ENCODE measurements at places on chromosomes 1 and 21.

GRCh38 chr21:40385883-40386282, 461.1 kb downstream of the DSCAM start:
- no peak for DNase-seq

- DNase-seq = no peak
Measured at GRCh38 chr1:59218521-59219236, 78.2 kb upstream of the FGGY start.

DNA sequence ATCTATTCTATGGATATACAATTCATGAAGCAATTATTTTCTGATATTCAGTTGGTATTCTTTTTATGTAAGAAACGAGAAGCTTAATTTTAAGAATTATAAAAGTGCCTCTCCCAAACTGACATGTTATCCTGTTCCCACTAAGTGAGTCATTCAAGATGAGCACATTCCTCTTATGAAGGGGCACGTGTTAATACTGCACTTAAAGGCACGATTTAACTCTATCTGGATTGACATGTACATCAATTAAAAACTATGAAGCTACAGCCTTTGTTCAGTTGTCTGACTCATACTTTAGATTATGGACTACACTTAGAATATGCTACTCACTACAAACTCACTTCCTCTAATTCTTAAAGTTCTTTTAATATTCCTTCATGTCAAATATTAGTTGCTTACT, 111.6 kb downstream of the CYYR1 start:
- no peak for DNase-seq

GRCh38 chr1:6588128-6588892, 8.5 kb downstream of the ZBTB48 start:
- DNase-seq = no peak

DNA sequence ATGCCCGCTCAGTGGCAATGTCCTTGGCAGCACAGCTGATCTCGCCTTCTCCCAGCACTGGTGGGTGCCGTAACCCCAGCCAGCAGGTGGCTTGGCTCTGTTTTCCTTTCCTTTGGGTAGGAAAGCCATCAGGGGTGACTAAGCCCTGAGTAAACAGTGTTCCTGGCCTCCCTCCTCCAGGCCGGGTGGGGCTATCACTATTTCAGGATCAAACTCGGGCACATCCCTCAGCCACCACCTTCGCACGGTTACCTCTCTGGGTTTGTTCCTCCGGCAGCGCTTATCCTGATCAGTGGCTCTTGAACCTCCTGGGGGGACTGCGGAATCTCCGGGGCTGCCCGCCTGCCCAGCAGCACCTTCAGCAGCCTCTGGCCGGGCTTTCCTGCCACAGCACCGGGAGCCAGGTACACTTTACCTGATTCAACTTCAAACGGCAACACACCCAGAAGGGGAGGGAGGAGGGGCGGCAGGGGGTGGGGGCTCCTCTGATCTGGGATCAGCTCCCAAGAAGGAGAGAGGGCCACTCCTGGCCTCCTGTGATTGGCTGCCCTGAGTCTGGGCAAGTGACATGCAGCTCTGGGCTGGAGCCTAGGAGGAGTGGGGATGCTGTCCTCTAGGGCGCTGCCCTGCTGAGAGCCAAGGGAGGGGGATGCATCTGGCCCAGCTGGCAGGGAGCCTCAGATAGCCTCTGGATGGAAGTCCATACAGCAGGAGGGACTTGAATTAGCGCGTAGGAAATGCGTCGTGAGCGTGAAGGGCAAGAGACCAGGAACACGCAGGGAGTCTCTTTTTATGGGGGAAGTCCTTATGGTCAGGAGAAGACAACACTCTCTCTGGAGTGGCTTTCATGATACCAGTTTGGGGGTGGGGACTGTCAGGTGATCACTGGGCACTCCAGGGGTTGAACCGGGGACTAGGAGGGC, at the start of gene ASCL5:
Gene ASCL5 (minus strand): TSS at position 353 of the 923 bp plus-strand sequence. CDS start 11,812 bp downstream, outside the sequence.
- no peak for DNase-seq

GRCh38 chr1:28185071-28185470, 8.6 kb upstream of the PTAFR start:
- no peak for DNase-seq

- no peak for DNase-seq
Measured at GRCh38 chr1:18670868-18671225, 40.2 kb downstream of the PAX7 start.

DNA sequence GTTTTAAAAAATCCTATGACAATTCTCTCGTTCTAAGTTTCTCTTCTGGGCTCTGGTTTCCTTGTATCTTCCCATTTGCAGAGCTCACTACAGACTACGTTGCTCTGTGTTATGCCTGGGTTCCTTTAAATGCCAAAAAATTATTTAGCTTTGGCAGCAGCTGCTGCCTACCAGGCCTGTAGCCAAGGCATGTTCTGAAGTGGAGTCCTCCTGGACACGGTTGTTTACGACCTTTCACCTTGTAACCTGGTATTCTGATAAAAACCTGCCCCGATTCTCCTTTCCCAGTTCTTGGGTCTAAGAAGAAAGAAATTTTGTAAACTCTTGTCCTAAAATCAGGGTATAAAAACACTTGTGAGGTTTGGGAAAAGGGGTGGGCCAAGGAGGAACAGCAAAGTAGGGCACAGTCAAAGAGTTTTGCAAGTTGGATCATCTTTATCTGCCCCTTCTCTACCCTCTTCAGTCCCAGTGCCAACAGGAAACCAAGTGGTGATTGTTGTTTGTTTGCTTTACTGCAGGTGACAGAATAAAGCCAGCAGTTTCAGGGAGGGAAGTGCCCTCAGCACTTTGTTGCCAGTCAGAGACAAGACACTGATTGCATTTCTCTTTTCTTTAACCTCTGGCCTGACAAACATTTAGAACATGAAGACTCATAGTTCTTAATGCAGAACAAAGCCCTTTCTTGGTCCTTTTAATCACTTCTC, 3.1 kb upstream of the TXNIP start:
- no peak for DNase-seq

DNA sequence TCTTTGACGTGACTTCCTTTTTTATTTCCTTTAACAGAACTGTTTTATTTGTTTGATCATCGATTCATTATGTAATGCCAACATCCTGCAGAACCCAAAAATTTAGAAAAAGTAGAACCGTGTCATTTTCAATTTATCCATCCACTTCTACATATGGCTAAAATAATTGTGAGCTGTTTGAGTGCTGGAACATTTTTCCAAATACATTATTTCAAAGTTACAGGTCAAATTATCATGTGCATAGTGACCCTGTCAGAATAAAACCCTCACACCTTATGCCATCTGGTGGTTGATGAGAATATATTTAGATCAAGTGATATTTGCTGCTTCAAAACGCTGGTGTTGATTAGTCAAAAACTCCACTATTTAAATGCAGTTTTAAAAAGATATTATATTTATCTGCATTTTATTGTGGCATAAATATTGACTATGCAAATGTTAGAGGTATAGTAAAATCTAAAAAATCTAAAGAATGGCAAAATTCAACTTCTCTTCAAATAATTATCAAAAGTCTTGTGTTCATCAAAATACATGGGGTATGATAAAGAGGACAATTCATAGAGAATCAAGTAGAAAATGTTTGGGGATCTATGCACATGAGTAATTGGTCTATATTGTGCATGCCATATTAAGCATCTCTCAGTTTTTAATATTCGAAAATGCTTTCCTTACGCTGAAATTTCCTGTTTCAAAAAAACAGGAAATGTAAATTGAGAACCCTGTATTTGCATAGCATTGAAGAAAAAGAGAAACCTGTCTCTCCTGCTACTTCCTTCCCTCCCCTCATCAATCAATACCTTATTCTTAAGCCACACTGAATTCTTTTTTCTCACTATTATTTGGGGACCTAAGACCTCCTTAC, 39.7 kb downstream of the UBE2U start:
- no peak for DNase-seq

GRCh38 chr1:189374816-189375215, 1102.8 kb downstream of the BRINP3 start:
- DNase-seq = no peak

DNA sequence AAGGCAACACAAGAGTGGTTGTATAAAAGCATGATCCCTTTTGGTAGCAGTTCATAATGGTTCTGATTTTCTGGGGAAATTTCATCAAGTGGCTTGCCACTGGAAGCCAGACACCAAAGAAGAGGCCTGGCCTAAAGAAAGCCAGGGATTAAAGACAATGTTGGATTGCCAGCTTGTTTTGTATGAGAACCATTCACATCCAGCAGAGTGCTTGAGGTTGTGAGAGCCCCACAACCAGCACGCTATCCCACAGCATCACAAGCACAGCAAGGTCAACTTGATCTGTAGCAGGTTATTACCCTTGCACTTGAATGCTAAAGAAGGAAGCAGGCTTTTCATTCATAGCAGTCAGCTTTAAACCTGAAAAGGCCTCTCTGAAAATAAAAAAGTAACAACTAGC, 399.8 kb downstream of the PLPP3 start:
- no peak for DNase-seq

DNA sequence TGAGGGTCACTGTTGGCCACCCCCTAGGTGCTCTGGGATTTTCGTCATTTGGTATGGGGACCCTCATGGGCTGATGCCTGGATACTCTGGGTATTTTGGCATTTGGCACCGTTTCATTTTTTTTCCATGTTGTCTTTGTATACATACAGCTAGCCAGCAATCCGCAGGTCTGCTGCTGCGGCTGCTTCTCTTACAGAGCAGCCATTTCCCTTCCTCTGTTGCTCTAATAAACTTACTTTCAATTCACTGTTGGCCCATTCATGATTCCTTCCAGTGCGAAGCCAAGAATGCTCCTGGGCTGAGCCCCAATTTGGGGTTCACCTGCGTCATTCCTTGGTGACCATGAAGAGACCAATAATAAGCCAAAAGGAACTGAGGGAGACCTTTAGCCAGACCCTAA, 21.5 kb downstream of the GON4L start:
- no peak for DNase-seq

GRCh38 chr1:41640756-41641474, 156.4 kb upstream of the EDN2 start:
- no peak for DNase-seq

DNA sequence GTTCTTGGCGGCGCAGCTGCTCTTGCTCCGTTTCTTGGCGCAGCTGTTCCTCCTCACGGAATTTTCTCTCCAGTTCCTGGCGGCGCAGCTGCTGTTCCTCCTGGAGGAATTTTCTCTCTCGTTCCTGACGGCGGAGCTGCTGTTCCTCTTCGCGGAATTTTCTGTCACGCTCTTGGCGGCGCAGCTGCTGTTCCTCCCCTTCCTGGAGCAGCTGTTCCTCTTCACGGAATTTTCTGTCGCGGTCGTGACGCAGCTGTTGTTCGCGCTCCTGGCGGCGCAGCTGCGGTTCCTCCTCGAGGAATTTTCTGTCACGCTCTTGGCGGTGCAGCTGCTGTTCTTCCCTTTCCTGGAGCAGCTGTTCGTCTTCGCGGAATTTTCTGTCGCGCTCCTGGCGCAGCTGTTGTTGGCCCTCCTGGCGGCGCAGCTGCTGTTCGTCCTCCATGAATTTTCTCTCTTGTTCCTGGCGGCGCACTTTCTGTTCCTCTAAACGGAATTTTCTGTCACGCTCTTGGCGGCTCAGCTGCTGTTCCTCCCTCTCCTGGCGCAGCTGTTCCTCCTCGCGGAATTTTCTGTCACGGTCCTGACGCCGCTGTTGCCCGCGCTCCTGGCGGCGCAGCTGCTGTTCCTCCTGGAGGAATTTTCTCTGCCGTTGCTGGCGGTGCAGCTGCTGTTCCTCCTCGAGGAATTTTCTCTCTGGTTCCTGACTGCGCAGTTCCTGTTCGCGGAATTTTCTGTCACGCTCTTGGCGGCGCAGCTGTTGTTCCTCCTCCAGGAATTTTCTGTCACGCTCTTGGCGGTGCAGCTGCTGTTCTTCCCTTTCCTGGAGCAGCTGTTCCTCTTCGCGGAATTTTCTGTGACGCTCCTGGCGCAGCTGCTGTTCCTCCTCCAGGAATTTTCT, 7.0 kb downstream of the TCHH start:
- DNase-seq = no peak

DNA sequence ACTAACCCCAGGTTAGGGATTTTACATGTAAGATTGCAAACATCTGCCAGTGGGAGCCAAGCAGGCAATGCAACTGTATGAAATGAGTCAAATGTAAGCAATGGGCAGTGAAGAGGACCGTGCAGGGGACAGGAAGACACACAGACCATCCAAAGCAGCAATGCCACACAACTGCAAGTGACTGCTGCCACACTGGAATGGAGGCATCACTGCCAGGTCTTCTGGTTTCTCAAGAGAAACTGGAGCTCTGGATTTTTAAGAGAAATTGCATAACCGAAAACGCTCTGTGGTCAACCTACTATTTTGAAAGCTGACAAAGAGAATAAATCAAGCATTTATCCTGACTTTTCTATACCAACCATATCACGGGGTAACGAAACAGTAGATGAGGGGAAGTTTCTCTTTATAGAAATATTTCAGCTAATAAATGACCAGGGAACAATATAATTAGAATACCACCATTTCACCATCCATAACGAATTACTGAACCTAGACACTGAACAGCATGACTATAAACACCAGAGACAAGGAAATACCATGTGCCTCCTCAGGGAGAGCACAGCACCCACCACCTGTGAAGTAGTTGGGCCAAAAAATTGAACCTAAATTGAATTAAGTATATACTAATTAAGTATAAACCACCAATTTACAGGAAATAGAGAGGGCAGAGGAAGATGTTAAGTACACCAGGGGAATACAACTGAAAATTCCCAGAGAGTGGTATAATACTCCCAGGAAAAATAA, 4.4 kb downstream of the AK2 start:
- DNase-seq = no peak

GRCh38 chr1:27594564-27595510, 9.1 kb downstream of the AHDC1 start:
- DNase-seq = no peak

DNA sequence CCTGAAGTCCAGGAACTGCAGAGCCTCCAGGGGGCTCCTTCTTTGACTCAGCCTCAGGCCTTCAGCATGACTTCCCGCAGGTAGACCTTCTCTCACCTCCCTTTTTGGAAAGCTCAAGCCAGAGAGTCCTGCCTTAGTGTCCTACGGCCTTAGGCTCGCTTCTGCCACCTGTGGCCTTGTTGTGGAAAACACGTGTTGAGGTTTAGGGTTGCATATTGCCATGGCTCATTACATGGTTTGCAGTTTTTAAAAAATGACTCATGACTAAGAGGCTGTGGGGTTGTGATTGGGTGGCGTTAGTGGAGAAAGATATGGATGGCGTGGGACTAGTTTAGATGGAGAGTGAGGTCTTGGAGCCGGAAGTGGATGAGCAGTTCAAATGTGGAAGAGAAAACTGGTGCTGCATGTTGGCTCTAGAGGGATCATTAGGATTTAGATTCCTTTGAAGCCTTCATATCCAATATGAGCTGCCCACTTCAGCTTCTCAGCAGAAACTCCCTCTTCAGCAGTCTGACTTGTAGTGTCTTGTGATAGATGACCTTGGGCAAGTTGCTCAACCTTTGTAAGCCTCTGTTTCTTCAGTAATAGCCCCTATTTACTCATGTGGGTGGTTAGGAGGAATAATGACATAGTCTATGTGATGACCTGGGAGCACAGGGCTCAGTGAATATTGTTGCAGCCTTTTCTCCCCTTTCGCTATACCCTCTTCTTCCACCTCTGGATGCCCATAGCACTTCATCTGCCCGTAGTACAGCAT, 6.5 kb upstream of the FGGY start:
- DNase-seq = no peak
